Smooth muscle cell of the umbilical artery (primary cell): ENCODE measurements at places on chromosomes 1 and 21. TPM values are rescaled to one million over a fixed set of nuclear protein-coding genes. Genes with fewer than 3 reads are reported as not detected.

The GJB4 gene
- total RNA-seq = not detected in 2 replicates

The ERG gene
- total RNA-seq = 0.59 and 0.92 TPM in 2 replicates

The TMEM269 gene
- not detected in 2 replicates for total RNA-seq

The IRF6 gene
- 0.05 and 0.59 TPM in 2 replicates for total RNA-seq

The BTBD8 gene
- total RNA-seq = 3.9 and 7.7 TPM in 2 replicates

The RAB42 gene
- total RNA-seq = 1.8 and 4.5 TPM in 2 replicates

The GPR37L1 gene
- total RNA-seq = 0.05 and 0.30 TPM in 2 replicates

The KRTAP12-3 gene
- not detected in 2 replicates for total RNA-seq

The NUF2 gene
- total RNA-seq = 0.89 and 10.8 TPM in 2 replicates

The MAP10 gene
- 1.8 TPM in 2 replicates for total RNA-seq

The UBL4B gene
- not detected in 2 replicates for total RNA-seq

The FCRL1 gene
- total RNA-seq = not detected in 2 replicates

The TSPAN1 gene
- 0.30 TPM in 1 of 2 replicates, not detected in the other for total RNA-seq

The GSTM1 gene
- 0.51 and 9.8 TPM in 2 replicates for total RNA-seq

The EPHA2 gene
- total RNA-seq = 60.0 and 152 TPM in 2 replicates
